ENCODE measurements at places on chromosomes 1 and 21. TPM values are rescaled to one million over a fixed set of nuclear protein-coding genes. Genes with fewer than 3 reads are reported as not detected.
A peak's percentile ranks its signal among the peaks of the same experiment; 100 is the strongest.

DNA sequence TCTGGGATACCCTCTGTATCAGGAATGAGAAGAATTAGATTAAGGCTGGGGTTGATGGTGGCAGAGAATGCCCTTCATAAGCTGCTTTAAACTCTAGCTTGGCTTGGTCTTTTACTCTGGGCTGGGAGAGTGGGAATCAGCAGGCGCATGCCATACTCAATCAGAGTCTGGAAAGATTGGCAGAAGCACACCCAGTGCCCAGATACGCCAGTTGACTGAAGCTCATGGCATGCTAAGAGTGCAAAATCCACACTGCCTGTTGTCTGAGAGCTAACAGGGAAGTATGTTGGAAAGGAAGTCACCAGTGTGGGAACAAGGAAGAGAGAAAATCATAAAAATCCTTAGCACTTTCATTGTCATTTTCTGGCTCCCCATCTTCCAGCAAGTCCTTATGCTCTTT is 53.0 kb downstream of the HMCN1 start:
- no peak for DNase-seq

DNA sequence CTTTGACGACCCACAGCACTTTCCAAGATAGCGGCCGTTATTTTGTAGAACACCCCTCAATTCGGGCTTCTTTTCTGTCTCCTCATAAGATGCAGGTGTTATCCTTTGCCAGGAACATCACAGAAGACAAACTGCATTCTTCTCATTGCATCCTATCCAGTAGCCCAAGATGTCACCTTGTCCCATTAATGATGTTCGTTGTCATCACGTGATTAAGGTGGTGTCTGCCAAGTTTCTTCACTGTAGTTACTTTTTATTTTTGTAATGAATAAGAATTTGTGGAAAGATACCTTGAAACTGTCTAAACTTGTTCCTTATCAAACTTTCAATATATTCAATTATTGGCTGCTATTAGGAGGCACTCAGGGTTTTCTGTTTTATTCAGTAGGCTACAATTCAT is 39.4 kb downstream of the GNG4 start:
- DNase-seq, result no peak

DNA sequence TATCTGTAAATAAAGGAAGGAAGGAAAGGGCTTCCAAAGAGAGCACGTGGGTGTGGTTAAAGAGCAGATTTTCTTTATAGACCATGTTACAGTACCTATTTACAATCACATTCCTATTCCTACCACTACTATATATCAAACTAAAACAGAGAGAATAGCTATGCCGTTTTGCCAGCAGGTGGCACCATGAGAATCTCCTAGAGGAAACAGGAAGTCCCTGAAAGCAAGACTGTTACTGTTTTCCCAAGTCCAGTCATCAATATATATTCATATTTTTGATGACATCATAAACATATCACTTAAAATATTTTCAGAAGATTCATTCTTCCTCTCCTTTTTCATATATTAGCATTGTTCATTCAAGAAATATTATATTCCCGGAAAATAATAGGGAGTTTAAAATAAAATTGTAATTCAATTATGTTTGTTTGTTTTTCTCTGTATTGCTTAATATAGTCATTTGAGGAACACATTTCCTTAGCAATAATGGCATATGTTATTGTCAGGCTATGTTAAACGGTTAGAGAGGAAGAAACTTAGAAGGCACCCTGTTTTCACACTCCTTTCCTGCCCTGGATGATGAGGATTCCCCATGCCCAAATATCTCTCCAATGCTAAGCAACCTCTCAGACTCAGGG is 6.6 kb downstream of the CCDC190 start:
- peak; percentile 37 for DNase-seq

DNA sequence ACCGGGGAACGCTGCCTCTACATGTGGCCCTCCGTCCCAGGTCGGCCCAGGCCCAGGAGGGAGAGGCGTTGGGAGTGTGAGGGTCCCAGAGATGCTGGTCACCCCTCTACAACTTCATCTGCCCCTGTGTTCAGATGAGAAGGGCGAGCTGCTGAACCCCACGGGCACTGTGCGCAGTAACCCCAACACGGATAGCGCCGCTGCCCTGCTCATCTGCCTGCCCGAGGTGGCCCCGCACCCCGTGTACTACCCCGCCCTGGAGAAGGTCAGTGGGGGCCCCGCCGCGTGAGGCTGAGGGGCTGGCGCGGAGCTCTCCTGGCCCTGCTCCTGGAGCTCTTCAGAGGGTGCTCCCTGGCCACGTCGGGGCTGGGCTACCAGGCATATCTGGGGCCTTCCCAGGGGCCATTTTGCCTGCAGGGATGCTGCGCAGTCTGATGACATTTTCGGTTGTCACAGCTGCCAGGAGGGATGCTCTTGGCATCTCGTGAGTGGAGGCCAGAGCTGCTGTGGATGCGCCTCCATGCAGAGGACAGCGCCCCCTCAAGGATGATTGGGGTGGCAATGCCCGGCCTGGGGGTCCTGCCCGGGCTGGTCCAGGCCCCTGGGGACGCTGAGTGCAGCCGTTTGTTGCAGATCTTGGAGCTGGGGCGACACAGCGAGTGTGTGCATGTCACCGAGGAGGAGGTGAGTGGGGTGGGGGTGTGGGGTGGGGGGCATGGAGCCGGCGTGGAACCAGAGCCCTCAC is 68.6 kb downstream of the PIK3CD start:
- no peak for DNase-seq

DNA sequence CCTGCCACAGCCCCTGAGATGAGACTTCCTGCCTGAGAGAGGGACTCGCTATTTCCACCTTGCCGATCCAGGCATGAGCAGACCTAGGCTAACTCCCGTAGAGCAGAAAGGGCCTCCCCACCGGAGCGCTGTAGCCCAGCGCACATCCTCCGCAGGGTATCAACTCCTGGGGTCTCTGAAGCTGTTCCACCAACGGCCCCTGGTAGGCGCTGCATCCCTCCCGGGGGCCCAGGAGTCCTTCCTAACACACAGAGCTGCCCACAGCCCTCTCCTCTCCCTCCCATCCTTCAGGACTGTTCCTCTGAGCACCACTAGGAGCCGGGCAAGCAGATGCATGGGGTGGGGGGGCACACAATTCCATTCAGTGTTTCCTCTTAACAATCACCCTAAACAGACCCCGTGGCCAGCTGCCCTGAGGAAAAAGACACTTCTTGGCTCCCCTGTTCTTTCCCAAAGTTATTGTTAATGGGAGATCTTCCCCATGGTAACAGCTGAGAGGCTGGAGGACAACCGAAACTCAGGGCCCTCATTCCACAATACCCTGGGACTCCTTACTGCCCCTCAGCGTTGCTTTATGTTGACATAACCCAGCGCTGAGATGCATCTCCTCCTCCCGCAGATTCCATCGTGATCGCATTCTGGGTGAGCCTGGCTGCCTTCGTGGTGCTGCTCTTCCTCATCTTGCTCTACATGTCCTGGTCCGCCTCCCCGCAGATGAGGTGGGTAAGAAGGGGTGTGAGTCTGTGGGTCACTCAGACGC is 7.5 kb downstream of the MRAP start:
- peak; percentile 50 for DNase-seq

DNA sequence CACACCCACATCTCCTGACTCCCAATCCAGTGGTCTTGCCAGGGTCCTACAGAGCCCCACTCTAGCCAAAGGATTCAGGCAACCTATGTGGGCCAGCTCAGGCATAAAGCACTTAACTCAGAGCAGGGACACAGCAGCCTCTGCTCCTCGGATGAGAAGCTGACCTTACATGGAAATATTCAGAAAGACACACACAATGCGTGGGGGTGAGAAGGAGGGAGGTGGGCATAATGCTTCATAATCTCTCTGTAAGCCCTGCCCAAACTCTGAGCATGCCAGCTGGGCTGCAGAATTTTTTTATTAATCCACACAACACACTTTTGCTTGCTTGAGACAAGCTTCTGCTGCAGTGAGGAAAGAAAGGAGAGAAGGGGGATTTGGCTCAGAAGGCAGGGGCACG is 21.6 kb downstream of the KCND3 start:
- no peak for DNase-seq

GRCh38 chr1:109356915-109357314 is 40.8 kb downstream of the SORT1 start:
- no peak for DNase-seq

DNA sequence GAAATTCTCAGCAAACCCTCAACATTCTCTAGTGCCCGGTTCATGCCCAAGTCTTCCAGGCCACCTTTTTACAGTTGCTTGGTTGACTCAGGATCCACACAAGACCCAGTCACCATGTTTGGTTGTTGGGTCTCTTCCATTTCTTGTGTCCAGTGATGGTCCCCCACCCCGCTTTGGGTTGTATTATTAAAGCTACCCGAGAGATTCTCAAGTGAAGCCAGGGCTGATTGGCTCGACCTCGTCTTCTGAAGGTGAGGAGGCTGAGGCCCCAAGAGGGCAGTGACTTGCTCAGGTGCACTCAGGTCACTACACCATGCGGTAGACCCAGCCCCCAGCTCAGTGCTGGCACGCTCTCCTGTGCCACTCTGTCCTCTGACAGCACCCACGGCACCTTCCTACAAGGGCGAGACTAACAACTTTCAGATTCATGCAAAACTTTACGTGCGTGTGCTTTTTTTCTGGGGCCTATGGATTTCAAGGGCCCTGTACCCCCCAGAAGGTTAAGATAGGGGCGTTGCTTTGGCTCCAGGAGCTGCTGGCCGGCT is 50.3 kb downstream of the CAPN9 start:
- no peak for DNase-seq

DNA sequence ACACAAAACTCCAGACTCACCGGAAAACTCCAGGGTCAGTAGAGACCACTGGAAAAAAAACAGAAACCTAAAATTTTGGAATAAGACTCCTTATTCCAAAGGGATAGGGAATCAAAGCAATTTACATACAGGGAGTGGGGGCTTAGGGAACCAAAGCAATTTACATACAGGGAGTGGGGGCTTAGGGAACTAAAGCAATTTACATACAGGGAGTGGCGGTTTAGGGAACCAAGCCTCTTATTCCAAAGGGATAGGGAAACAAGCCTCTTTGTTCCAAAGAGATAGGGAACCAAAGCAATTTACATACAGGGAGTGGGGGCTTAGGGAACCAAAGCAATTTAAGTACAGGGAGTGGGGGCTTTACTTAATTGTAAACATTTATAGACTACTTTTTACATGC is 28.4 kb upstream of the TTLL7 start:
- no peak for DNase-seq

DNA sequence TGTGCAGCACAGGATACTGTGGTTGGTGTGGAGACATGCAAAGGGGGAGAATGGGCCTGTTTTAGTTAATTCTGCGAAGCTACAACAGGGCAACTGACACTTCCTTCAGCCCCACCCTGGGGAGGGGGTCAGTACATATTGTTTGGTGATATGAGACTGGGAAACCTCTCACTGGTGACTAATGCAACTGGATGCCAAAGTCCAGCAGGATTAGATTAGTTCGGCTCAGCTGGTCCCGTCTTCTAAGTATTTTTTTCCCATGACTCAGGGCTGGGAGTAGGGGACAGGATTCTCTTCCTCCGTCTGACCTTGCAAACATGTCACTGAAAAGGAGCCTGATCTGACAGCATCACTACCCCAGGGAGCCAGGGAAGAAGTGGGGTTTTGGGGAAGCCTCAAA is 43.0 kb downstream of the PLXNA2 start:
- DNase-seq, result peak; percentile 91

DNA sequence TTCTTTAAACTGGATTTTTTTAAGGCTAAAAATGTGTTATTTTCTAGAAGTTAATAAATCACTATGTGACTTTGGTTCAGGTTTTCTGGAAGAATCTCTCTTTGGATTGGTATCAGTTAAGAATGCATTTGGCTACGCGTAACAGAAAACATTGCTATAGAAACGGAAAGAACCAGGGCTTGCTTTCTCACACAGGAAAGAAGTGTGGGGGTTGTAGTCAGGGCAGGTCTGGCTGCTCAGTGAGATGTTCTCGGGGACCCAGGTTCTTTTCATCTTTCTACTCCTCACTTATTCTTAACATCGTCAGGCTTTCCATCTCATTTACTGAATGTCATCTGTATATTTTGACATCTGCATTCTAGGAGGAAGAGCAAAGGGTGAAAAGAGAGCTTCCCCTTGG is 191.4 kb downstream of the ZBTB18 start:
- no peak for DNase-seq

DNA sequence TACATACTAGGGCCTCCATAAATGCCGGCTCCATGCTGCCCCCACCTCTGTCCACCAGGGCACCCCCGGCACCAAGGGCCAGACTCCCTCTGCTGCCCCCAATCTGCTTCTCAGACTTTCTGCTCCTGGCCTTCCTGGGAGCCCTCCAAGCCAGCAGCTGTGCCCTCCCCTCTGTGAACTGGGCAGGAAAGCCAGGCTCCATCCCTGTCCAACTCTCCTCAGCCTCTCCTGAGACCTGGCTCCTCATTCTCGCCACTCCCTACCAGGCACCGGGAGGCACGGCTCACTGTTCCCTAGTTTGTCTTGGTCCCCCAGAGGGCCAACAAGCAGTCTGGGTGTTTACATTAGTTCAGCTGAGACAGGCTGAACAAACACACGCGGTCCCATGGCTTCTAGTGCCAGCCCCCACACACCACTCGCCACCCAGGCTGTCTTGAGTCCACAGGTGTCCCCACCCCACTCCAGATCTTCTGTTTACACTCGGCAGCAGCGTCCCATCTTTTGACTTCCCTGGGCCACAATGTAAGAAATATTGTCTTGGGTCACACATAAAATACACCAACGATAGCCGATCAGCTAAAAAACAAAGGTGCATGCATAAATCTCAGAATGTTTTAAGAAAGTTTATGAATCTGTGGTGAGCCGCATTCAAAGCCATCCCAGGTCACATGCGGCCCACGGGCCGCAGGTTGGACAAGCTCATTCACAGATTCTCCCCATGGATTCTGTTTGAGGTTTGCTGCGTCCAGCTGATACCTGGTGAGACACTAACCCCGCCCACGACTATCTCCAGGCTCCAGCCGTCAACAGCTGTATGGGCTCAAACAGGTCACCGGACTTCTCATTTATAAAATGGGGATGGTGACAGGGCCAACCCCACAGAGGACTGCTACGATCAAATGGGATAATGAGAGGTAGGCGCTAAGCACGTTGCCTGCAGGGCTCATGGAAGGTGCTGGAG is 29.5 kb upstream of the ECE1 start:
- peak; percentile 45 for DNase-seq

DNA sequence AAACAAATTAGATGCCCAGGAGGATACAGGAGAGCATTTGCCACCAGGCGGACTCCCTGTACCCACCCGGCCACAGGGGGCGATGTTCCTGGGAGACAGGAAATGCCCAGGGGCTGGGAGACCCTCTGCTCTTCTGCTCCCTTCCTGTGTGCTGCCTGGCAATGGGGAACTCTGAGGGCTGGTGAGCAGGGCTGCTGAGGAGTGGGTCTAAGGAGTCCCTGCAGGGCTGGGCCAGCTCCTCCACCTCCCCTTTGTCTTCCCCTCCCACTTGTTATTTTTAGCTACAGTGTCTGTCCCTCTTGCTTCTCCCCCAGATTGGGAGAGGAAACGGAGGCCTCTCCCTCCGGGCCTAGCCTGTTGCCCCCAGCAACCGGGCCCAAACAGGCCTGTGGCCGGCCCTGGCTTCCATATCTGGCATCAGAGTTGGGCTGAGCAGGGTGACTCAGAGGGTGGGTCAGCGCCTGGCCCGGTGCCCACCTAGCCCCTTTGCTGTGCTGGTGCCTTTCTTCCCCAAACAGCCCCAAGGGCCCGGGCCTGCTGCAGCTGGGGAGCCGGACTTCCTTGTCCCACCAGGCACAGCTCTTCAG is 11.6 kb downstream of the LMNA start:
- peak; percentile 96 for DNase-seq

- DNase-seq, result no peak
Measured at GRCh38 chr21:42537106-42537742, 23.6 kb downstream of the SLC37A1 start.

- peak; percentile 61 for DNase-seq
Measured at GRCh38 chr1:226608699-226609505, 60.3 kb downstream of the STUM start.

KRTAP13-4 gene
- polyA plus RNA-seq, result not detected

CNR2 gene
- 0.05 TPM for polyA plus RNA-seq
